ENCODE measurements at places on chromosomes 12 and 14. TPM values are rescaled to one million over a fixed set of nuclear protein-coding genes. Genes with fewer than 3 reads are reported as not detected.

DNA sequence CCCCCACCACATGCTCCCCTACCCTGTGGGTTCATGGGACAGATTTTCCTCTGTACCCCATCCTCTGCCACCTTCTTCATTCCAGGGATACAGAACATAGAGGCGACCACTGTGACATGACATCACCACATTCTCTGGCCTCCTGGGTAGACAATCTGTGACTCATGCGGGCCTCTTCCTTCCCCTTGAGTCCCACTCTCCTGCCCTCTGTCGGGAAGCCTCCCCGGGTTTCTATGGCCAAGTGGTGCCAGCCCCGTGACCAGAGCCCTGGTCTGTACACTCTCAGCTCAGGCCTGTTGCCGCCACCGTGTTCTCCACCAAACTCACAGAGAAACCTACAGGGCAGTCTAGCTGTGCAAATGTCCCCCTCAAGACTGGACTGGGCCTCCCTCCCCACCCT, 8.0 kb downstream of the CLMN start:
- no peak for DNase-seq

- DNase-seq = no peak
Measured at GRCh38 chr14:50345846-50346422, 33.8 kb downstream of the DMAC2L start.

The NUAK1 gene
- 4.7 TPM for polyA plus RNA-seq

GRCh38 chr12:3692616-3693365, 60.1 kb downstream of the CRACR2A start:
- no peak for DNase-seq

- DNase-seq = peak; percentile 96
Measured at GRCh38 chr14:90495357-90496276, 98.8 kb downstream of the CALM1 start.

- DNase-seq = no peak
Measured at GRCh38 chr12:54648265-54648664, at the start of gene DCD. TSS of gene DCD (minus strand) at chr12:54648365. CDS start at chr12:54648303, 62 bp downstream.

DNA sequence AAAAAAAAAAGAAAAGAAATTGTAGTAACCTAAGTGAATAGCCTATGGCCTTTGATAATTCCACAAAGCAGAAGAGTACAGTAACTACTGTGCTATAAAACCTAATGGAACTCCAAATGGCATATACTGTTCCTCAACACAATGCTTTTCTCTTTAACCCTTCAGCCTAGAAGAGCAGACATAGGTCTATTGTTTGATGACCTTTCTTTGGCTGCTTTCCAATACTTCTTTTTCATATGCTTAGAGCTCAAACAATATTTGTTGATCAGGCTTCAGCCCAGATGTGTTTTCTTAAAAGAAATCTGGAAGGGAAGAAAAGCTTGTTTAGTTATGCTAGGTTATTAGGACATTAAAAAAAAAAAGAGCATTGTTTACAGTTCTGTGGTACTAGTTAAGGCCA, 116.4 kb downstream of the NTN4 start:
- DNase-seq = no peak

DNA sequence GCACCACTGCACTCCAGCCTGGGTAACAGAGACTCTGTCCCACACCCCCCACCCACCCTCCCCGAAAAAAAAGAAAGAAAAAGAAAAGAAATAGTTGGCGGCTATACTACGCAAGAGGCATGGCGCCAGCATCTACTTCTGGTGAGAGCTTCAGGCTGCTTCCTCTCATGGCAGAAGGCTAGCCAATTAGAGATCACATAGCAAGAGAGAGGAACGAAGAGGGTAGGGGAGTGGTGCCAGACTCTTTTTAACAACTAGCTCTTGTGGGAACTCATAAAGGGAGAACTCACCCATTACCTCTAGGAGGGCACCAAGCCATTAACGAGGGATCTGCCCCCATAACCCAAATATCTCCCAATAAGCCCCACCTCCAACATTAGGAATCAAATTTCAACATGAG, 6.2 kb downstream of the DENND5B start:
- no peak for DNase-seq

The PZP gene
- polyA plus RNA-seq = 0.92 TPM

DNA sequence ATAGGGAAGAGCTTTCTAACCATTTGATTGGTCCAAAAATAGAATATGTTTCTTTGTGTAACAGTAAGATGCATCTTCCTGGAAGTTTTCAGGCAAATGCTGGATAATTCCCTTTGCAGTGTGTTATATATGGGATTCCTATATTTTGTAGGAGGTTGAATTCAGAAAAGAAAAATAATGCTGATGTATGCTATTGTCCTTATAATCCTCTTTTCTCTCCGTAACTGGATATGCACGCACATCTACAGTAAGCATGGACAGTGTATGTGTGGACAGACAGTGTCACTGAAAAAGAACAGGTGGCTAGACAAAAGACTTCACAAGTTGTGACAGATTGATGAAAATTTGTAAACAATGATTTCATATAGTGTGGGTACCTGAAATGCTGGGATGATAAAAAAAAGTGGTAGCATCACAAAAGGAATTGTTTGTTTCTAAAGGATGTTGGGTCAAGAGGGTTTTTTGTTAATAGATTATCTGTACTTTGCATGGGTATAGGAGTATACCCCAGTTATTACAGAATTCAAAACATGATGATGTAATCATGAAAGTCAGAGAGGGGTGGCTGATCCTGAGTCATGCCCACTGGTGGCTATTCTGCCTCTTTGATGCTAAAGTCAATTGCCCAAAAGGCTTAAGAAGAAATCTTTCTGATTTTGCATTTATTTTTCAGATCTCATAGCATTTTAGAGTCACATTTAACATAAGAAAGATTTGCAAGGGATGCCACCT, 160.7 kb upstream of the TMTC1 start:
- DNase-seq = no peak

DNA sequence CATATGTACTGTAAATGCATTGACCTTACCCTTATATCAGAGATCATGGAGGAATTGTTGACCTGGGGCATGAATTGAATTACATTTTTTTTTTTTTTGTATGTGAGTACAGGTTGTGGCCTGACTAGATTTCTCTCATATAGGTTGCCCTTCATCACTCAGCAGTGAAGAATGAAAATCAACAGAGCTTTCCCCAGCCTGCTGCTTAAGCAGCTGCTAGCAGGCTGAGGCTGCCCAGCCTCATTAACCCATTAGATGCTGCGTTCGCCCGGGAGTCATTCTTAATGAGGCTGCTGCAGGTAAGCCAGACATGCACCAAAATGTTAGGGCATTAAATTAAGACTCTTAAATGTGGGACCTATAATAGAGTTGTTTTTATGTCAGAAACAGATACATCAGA, 236.0 kb downstream of the ETNK1 start:
- DNase-seq = peak; percentile 38

The MMP14 gene
- 6.5 TPM for polyA plus RNA-seq

DNA sequence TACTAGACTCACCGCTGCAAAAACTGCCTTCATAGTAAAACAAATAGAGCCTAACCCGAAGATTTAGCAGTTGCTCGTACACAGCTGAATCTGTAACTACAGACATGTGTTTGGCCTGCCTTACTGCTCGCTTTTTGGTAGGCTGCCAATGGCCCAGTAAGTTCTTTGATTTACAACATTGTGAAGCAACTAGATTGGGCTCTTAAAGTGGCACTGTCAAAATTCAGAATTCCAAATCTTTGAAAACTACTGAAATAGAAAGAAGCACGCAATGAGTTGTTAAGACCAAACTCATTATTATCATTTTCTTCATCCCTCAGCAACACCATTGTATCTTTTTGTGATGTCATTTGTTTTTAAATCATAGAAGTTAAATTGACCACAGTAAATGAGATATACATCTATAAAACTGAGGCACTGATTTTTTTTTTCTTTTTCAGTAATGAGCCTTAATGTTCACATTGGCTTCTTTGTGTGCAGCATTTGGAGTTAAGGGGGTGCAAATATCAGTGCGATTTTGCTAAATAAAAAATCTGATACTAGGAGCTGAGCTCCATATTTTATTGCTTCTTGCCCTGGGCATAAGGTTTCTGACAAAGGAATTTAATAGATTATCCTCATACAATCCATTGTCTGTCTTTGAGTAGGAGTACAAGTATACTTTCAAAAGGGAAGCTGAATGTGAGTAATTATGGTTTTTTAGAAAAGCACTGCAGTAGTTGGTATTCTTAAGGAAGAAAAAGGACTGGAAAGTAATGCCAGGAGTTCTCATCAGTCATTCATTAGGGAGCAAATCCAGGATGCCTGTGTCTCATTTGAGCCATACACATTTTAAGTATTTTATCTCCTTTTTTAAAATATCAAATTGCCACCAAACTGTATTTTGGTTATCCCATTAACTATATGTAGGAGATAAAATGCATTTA, 138.5 kb downstream of the KICS2 start:
- DNase-seq = no peak

GRCh38 chr14:106044949-106045596, 518.7 kb downstream of the TMEM121 start:
- DNase-seq = peak; percentile 8

DNA sequence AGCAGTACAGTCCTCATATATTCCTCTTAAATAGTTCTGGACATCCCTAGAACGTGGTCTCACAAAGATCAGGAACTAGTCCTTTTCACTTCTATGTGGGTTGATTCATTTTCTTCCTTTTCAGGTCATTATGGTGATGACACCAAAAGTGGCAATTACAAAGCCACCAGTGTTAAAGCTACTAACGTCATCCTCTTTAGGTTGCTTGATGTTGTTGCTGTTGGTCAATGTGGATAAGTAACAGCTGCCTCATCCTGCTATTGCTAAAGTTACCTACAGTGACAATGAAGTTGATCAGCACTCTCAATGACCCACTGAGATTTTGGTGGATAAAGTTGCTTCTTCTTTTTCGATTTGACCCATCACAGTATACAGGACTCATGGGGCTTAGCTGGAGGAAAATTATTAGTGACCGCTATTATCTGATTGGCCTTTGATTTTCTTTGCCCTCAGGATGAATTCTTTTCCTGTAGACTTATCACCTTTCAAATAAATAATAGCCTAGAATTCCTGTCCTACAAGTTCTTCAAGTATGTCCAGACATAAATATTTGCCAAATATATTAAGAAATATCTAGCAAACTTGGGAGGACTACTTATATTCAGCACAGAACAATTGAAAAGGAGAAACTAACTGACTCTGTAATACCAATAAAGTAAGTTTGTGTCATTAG, 54.0 kb upstream of the ATP2B1 start:
- no peak for DNase-seq

- DNase-seq = no peak
Measured at GRCh38 chr12:32377344-32378055, 21.9 kb upstream of the FGD4 start.

The ATG2B gene
- 2.1 TPM for polyA plus RNA-seq

DNA sequence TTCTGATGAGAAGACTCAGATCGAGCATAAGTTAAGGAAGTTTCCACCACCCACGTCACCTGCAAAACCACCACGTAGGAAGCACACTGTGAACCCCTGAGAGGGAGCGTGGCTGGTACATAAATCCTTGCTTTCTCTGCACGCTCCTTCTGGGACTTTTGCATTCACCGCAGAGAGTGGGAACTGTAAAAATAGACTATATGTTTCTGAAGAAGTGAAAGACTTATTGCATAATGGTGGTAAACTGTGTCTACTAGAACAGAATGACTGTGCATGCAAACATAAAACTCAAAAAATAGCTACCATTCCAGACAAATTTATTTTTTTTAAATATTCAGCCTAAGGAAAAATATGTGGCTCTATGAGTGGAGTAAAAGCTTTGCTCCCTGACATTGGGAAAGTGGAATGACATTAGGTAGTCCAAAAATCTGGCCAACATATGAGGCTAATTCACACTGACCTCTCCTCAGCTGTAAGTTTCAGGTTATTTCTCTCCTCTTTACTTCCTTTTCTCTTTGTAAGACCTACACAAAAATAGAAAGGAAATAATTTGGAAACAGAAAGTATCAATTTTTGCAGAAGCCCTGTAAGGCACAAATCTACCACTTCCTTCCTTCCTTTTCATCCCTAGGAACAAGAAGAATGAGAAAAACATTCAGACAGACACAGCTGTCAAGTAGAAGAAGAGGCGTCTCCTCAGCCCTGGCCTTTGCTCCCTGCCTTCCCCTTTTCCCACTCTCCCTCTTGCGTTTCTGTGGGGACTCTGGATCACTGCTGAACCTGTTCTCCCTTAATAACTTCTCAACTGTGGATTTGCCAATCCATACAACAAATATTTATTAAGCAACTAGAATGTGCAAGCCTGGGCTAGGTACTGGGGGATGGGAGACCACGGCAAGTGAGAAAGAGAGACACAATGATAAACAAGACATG, 264.3 kb upstream of the FOXN3 start:
- DNase-seq = no peak

DNA sequence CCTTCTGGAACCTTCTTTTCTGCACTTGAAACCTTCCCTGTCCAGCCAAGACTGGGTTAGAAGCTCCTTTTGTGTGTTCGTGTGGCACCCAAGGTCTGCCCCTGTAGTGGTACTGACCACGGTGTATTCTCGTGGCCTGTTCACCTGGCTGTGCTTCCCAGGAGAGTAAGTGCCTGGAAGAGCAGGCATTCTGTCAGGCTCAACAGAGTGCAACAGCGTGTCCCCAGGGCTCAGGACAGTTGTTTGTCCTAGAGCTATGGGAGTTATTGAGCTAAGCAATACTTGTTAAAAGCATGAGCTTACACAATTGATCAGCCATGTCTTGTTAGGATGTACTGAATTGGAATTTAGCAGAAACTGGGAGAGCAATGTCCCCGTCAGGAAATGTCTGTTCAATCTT, 12.9 kb upstream of the SLC38A2 start:
- peak; percentile 29 for DNase-seq

The FZD10 gene
- 0.11 TPM for polyA plus RNA-seq

DNA sequence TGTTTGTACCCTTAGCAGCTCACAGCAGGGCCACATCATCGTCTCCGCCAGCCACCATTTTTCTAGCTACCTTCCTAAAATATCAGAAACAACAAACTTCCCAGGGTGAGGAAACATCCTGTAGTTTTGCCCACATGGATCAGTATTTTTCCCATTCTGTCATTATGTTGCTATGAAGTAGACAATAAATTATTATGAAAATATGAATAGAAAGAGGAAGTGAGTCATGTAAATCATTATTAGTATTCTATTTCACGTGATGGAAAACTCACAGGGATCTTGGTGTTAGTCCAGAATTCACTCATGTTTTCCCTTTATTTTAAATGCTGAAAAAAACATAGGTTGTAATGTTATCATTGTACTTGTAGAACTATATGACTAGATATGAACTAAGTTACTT, 319.4 kb downstream of the SYT1 start:
- DNase-seq = no peak
